NK-92 treated with Interleukin-12 subunit alpha and Interleukin-12 subunit beta, amount 100 ng/mL, for 24 hours (cell line): ENCODE measurements at places on chromosomes 1 and 21.

- peak; percentile 40 for DNase-seq
Observed at GRCh38 chr21:45363921-45364467, 41.0 kb upstream of the COL18A1 start.

GRCh38 chr1:236185687-236186086 lies 43.3 kb downstream of the GPR137B start:
- DNase-seq: no peak

DNA sequence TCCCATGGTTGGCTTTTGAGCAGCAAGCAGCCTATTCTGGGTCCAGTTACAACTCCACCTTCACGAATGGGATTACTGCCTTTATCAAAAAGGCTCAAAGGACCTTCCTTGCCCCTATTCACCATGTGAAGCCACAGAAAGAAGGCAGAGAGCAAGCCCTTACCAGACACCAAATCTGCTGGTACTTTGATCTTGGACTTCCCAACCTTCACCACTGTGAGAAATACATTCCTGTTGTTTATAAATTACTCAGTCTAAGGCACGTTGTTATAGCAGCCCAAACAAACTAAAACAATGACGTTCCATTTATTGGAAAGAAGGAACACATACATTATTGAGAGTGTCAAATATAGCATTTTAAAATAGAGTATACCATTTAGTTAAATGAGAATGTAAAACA lies 1557.9 kb downstream of the PLA2G4A start:
- no peak for DNase-seq

GRCh38 chr1:191963286-191963685 lies 195.0 kb upstream of the RGS18 start:
- DNase-seq: no peak

DNA sequence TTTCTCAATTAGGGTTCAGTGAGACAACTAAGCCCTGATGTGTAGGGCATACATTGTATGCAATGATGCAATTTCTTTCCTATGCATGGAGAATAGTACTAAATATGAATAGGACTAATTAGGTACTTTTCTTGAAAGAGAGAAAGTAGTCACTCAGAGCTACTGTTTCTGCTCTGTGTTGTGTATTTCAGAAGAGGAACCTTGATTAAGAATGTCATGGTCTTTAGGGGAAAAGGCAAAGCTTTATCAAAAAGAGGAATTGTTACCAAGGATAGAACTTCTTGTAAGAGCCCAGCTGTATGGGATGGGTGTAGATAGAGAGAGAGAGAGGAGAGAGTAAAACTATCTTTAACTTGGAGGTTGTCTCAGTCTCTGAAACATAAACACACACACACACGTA lies 49.1 kb downstream of the HLX start:
- no peak for DNase-seq

GRCh38 chr1:95259245-95259644 lies 25.2 kb downstream of the RWDD3 start:
- no peak for DNase-seq

GRCh38 chr1:7534061-7534825 lies 236.9 kb upstream of the VAMP3 start:
- DNase-seq: no peak

DNA sequence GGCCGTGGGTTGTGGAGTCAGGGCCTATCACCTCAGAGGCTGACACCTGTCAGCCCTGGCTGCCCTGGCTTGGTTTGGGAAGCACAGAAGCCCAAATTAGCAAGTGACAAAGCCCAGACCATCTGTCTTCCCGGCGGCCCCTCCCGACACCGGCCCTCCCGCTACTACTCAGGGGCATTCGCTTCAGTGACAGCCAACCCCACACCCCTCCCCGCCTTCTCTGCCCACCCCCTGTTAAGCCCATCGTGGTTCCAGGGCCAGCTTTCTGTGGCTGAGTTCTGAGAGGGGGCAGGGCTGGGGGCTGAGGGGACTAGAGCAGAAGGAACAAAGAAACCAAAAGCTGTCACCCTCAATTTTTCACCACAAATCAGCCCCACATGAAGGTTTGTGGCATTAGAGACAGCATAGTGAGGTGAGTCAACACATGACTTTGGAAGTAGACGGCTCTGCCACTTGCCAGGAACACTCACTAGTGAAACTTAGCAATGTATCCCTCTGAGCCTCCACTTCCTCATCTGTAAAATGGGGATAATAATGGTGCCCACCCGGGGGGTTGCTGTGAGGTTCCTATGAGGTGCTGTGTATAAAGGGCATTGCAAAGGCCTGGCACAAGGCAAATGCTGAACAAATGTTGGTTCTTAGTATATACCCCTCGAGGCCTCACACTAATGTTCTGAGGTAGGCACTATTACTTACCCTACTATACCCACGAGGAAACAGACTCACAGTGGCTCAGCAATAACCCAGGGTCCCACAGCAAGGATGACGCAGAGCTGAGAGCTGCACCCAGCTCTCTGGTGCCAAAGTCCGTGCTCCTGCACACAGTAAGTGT lies 5.2 kb upstream of the TNNI1 start:
- no peak for DNase-seq

DNA sequence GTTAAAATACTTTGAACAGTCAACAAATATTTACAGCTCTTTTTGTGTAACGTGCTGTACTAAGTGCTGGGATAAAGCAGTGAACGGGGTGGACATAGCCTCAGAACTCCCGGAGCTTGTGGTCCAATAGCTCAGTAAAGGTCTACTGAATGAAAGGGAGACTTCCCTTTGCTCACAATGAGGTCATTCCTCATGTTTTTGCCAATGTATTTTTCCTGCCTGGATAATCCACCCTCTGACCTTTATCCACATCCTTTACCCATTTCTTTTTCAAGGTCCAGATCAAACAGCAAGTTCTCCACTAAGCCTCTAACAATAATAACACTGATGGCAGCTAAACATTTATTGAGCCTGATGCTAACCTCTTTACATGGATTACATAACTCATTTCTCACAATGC lies 55.9 kb downstream of the LEPR start:
- DNase-seq: no peak

GRCh38 chr1:118984086-118984721 lies 3.9 kb downstream of the TBX15 start:
- no peak for DNase-seq

DNA sequence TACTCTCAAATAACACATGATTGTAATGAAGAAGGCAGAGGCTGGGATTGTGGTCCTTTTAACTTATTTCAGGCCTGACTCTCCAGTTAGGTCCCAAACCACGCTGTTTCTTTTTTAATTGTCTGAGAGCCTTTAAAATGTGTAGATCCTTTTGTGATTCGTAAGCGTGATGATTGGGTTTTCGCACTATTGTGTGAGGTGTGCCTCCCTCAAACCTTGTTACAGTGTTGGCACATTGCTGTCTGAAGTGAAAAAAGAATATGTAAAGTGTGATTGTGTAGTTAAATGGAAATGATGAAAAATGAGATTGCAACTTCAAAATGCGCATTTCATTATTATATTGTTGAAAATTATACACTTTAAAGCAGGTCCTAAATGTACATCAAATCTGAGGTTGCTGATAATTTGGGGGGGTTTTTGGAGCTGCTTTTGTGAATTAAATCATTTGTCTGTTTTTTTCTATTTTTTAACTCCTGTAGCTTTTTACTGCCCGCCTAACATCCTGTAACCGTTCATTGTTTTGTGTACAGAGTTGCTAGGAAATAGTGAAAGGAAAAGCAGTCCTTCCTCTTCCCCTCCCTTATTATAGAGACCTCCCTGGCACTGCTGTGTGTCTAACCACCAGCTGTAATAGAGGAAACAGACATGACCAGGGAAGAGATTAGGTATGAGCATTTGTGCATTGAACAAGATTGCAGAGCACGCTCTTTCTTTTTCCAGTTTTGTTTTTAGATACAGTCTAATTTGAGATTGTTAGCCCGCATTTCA lies 43.3 kb downstream of the IARS2 start:
- DNase-seq: no peak

DNA sequence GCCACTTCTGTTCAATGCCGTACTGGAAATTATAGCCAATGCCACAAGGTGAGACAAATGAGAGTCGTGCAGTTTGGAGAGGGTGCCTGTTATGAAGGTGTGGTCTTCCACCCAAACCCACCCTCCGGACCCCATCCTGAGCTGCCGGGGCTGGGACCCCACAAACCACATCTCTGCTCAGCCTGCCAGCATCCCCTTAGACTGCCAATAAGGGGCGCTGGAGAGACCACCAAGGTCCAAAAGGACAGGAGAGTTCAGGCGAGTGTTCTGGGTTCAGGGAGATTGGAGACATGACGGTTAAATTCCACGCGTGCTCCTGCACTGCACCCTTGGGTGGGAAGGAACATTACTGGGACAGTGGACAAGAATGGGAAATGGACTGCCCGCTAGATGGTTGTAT lies 48.7 kb upstream of the COL18A1 start:
- no peak for DNase-seq

GRCh38 chr1:183137782-183138181 lies 48.3 kb upstream of the LAMC2 start:
- DNase-seq: no peak

DNA sequence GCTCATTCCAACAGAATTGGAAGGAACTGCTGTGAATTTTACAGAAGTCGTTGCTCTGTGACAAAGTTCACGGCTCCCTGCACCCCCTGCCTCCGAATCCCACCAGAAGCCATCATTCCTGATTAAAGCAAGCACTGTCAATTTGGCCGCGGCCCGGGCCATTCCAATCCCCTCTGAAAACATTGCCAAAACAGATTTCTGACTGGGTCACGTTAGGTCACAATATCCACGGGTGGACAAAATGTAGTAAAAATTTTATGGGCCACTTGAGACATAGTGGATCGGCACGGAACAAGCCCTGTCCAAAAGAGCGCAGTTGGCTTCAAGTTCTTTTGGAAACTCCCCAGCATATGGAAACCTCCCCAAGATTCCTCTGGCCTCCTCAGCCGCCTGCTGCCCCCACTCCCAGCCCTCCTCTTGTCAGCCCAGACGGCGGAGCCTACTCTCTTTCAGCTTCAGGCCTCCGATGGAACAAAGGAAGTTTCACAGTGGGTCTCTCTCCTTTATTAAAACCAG lies 67.2 kb upstream of the IFNAR2 start:
- no peak for DNase-seq

DNA sequence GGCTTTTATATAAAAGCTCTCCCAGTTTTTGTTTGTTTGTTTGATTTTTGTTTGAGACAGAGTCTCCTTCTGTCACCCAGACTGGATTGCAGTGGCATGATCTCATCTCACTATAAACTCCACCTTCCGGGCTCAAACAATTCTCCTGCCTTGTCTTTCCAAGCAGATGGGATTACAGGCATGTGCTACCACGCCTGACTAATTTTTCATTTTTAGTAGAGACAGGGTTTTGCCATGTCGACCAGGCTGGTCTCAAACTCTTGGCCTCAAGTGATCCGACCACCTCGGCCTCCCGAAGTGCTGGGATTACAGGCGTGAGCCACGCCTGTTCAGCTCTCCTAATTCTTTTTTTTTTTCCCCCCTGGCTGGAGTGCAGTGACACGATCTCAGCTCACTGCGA lies 4.4 kb downstream of the PCAT6 start:
- DNase-seq: no peak

- no peak for DNase-seq
Observed at GRCh38 chr1:77465139-77465538, 183.3 kb downstream of the AK5 start.

DNA sequence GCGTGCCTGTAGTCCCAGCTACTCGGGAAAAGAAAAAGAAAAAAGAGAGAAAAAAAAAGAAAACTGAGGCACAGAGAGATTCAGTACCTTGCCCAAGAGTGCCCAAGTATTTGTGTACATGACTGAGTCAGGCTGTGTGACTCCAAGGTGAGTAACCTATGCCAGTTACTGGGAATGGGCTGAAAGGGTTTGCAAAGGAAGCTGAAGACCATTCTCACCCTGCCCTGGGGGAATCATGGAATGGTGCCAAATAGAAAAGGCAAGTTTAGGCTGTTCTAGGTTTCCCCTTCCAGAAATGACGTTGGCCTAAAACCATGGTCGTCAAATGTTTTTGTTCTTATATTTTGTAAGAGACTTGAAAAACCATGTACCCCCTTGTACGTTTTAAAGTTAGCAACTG lies 37.9 kb upstream of the LRIG2 start:
- no peak for DNase-seq

GRCh38 chr21:20258542-20258941 lies 739.7 kb upstream of the NCAM2 start:
- no peak for DNase-seq

GRCh38 chr21:18403735-18404450 lies at the start of gene TMPRSS15:
Gene TMPRSS15, minus strand, starts transcription at chr21:18403785. Its CDS starts 163 bp downstream, at chr21:18403622.
- DNase-seq: no peak

- no peak for DNase-seq
Observed at GRCh38 chr1:117015724-117016123, 14.2 kb downstream of the CD101 start.

GRCh38 chr1:47431534-47431933 lies 6.3 kb upstream of the FOXD2 start:
- peak; percentile 27 for DNase-seq

- no peak for DNase-seq
Observed at GRCh38 chr1:220528679-220529501, 954 bp downstream of the MARK1 start.

GRCh38 chr1:198858033-198858432 lies 219.2 kb downstream of the PTPRC start:
- DNase-seq: no peak

GRCh38 chr1:114218361-114219171 lies 64.9 kb upstream of the SYT6 start:
- DNase-seq: no peak

DNA sequence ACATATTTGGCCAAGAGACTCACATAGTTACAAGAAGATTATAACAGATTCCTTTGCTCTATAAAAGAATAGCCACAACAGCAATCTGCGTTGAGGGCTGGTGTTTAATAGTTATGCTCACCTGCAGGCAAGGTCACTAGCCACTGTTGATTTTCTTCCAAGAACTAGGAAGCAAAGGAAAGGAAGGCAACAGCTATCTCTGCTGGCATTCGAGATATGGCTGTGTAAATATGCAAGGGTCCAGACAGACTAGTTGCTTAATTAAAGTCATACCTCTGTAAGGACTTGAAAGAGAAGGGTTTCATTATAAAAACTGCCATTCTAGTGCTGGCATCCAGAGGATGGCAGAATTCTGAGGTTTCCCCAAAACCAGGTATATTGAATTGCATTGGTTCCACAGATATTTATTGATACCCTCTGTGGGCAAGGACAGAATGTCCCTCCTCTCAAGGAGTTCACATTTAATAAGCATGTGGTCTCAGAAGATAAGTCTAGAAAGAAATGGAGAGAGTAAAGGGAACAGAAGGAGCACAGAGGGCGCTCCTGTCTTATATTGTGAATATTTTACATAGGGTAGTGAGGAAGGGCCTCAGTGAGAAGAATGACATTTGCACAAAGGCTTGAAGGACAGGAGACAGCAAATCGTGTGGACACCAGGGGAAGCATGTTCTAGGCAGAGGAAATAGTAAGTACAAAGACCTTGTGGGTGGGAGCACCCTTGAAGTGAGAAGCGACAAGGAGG lies 23.6 kb upstream of the PLEKHA6 start:
- no peak for DNase-seq
